ENCODE measurements at places on chromosomes 1 and 21. TPM values are rescaled to one million over a fixed set of nuclear protein-coding genes. Genes with fewer than 3 reads are reported as not detected.

The FAM163A gene
- total RNA-seq = not detected

The MROH9 gene
- not detected for total RNA-seq

The MXRA8 gene
- total RNA-seq = 11.9 TPM

The TOR1AIP1 gene
- 18.0 TPM for total RNA-seq

The CHD5 gene
- total RNA-seq = not detected

The CATSPERE gene
- 0.31 TPM for total RNA-seq

DNA sequence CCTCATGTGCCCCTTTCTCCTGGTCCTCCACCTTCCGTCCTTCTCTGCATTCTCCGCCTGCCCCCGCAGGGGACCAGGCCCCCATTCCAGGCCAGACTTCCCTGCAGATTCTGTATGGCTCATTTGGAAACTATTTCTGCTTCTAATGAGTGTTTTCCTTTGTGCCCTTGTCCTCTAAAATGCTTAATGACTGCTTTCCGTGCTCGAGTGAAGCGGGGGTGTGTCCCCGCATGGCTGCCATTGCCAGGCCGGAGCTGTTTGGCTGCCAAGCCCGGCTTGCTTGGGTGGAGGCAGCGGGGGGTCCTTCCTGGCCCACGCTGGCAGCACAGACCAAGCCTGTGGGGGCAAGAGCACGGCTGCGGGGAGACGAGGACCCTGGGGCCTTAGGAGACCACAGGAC is 299.3 kb upstream of the VAMP3 start:
- no peak overlapping the region for H3K4me3 ChIP-seq
- no peaks in the 10 kb centered on the region for H3K27me3 ChIP-seq
- no peaks in the 10 kb centered on the region for H3K36me3 ChIP-seq
- H3K4me1 ChIP-seq = no peaks in the 10 kb centered on the region
- no peak for DNase-seq
- H3K27ac ChIP-seq = no peak overlapping the region

DNA sequence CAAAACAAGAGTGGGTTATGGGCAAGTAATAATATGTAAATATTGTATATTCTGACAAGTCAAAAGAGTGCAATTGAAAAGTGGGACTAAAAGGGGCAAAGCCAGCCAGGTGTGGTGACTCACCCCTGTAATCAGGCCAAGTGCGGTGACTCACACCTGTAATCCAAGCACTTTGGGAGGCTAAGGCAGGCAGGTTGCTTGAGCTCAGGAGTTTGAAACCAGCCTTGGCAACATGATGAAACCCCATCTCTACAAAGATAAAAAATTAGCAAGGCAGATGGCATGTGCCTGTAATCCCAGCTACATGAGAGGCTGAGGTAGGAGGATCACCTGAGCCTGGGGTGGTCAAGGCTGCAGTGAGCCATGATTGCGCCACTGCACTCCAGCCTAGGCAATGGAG is 304.0 kb downstream of the HHIPL2 start:
- H3K4me1 ChIP-seq = no peaks in the 10 kb centered on the region
- no peaks in the 10 kb centered on the region for H3K36me3 ChIP-seq
- no peaks in the 10 kb centered on the region for H3K27me3 ChIP-seq
- no peak overlapping the region for H3K4me3 ChIP-seq
- no peak for DNase-seq
- no peak overlapping the region for H3K27ac ChIP-seq

DNA sequence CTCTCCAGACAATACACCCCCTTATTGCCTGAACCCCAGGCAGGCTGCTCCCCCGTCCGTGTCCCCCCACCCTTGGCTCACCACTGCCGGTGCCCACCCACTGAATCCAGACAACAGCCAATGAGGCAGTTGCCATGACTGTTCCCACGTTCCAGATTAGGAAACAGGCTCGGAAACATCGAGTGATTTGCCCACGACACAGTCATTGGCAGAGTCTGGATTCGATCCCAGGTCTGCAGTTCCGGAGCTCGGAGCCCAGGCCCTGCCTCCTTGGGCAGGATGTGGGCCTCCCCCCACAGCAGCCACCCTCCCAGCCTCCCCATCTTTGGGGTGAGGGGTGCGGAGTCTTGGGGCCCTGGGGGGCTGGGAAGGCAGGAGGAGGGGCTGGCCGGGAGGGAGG is 20.3 kb upstream of the CLSTN1 start:
- no peaks in the 10 kb centered on the region for H3K27me3 ChIP-seq
- no peak for DNase-seq
- no peak overlapping the region for H3K4me3 ChIP-seq
- H3K4me1 ChIP-seq = no peaks in the 10 kb centered on the region
- H3K27ac ChIP-seq = no peak overlapping the region

DNA sequence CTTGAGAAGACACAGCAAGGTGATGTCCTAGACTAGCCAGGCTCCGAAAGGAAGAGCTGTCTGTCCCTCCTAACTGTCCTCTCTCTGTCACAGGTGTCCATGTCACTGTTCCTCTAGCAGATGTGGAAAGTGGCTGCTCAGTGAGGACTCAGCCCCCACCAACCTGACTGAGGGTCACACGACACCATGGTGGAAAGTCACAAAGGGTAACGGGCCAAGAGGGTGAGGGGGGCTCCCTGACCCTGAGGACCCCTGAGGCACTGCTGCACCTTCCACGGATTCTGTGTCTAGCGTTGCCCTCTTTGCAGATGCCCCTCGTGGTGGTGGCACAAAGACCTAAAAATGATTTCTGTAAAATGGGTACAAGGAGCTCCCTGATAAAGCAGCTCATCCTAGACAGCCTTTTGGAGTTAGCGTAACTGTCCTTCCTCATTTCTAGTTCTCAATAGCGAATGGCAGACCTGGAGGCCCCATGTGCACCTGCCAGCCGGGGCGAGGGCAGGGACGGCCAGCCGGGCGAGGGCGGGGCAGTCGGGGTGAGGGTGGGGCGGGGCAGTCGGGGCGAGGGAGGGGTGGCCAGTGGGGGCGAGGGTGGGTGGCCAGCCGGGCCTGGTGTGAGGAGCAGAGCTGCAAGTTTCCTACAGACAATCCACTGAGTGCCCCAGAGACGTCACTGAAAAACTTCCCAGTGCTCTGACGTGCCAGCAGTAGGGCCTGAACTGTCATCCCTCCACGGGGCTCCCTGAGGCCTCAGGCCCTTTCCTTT is 23.4 kb downstream of the POFUT2 start:
- no peak overlapping the region for H3K4me3 ChIP-seq
- H3K27ac ChIP-seq = no peak overlapping the region
- H3K36me3 ChIP-seq = peaks cover 6% of the 10 kb centered on the region
- H3K27me3 ChIP-seq = no peaks in the 10 kb centered on the region
- H3K4me1 ChIP-seq = no peaks in the 10 kb centered on the region

DNA sequence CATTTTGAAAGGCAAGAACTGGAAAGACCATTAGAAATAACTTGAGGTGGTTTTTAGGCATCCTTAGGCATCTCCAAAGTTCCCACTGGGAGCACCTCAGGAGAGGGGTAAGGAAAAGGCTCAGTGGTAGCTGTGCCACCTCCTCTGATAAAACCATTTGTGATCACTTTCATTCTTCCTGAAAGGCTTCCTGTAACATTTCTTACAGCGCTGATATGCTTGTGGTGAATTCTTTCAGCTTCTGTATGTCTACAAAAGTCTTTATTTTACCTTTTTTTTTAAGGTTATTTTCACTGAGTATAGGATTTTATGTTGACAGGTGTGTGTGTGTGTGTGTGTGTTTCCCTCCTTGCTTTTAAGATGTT is 54.8 kb downstream of the VANGL2 start:
- H3K4me1 ChIP-seq = no peaks in the 10 kb centered on the region
- H3K4me3 ChIP-seq = no peak overlapping the region
- H3K27ac ChIP-seq = no peak overlapping the region
- DNase-seq = no peak
- no peaks in the 10 kb centered on the region for H3K36me3 ChIP-seq

- H3K4me3 ChIP-seq = no peak overlapping the region
- H3K36me3 ChIP-seq = no peaks in the 10 kb centered on the region
- H3K27ac ChIP-seq = no peak overlapping the region
- H3K27me3 ChIP-seq = no peaks in the 10 kb centered on the region
These were observed 123.6 kb downstream of the TGFB2 start for GRCh38 chr1:218468711-218469110.

DNA sequence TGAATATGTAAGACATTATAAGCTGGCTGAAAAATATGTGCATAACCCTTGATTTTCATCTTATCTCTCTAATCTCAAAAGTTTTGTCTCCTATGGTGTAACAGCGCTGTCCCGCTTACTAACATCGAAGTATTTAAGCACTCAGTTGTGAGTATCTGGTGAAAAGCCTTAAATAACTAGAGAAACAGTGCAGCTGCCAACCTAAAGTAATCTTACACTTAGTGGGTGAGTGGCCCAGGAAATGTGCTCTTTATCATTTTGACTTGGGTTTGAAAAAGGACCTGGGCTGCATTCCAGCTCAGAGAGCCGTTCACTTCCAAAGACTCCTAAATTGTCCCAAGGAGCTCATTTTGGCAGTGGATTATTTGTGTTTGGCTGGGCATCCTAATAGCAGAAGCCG is 225.9 kb downstream of the SPATA17 start:
- no peak overlapping the region for H3K4me3 ChIP-seq
- no peaks in the 10 kb centered on the region for H3K4me1 ChIP-seq
- DNase-seq = no peak
- no peaks in the 10 kb centered on the region for H3K27me3 ChIP-seq

DNA sequence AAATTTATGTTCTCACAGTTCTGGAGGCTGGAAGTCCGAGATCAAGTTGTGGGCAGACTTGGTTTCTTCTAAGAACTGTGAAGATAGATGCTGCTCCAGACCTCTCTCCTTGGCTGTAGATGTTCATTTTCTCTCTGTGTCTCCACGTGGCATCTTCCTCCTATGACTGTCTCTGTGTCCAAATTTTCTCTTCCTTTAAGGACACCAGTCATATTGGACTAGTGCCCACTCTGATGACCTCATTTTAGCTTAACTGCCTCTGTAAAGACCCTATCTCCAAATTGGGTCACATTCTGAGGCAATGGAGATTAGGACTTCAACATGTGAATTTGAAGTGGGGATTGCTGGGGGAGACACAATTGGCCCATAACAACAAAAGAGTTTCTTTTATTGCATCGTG is 125.3 kb upstream of the ETS2 start:
- H3K4me1 ChIP-seq = no peaks in the 10 kb centered on the region
- no peaks in the 10 kb centered on the region for H3K27me3 ChIP-seq
- H3K36me3 ChIP-seq = no peaks in the 10 kb centered on the region

DNA sequence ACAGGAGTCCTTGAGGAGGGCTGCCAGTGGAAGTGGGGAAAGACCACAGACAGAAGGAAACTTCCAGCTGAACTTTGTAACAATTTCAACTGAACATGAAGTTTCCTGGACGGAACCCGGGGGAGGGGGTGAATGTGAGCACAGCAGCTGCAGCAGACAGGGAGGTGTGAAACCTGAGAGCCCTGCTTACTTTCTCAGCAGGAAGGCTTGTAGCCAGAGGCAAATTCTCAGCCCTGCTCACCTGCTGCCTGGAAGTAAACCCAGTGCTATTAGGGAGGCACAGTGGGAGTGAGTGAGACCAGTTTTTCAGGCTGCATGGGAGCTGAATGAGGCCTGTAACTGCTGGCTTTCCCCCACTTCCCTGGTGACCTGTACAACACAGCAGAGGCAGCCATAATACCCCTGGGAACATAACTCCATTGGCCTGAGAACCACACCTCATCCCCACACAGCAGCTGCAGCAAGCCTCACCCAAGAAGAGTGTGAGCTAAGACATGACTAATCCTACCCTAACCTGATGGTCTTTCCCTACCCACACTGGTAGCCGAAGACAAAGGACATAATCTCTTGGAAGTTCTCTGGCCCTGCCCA is 9.6 kb upstream of the SPRR2F start:
- no peak overlapping the region for H3K27ac ChIP-seq
- no peaks in the 10 kb centered on the region for H3K36me3 ChIP-seq
- no peaks in the 10 kb centered on the region for H3K27me3 ChIP-seq
- H3K4me3 ChIP-seq = no peak overlapping the region

DNA sequence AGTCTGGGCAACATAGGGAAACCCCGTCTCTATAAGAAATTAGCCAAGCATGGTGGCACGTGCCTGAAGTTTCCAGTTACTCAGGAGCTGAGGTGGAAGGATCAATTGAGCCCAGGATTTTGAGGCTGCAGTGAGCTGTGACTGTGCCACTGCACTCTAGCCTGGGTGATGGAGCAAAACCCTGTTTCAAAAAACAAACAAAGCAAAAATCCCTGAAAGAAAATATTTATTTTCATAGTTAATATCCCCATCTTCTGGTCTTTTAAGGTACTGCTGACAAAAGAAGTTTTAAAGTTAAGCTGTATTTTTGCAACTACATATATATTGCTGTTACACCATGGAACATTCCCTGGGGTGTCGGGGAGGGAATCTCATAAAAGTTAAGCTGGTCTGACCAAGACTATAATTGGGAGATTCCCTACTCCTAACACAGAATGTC is 26.0 kb downstream of the VAMP4 start:
- H3K4me1 ChIP-seq = no peaks in the 10 kb centered on the region
- no peak for DNase-seq
- H3K36me3 ChIP-seq = no peaks in the 10 kb centered on the region
- no peaks in the 10 kb centered on the region for H3K27me3 ChIP-seq

GRCh38 chr1:8473121-8473875 is 155.4 kb downstream of the SLC45A1 start:
- no peak overlapping the region for H3K4me3 ChIP-seq
- H3K36me3 ChIP-seq = no peaks in the 10 kb centered on the region
- DNase-seq = no peak
- no peak overlapping the region for H3K27ac ChIP-seq
- no peaks in the 10 kb centered on the region for H3K27me3 ChIP-seq

DNA sequence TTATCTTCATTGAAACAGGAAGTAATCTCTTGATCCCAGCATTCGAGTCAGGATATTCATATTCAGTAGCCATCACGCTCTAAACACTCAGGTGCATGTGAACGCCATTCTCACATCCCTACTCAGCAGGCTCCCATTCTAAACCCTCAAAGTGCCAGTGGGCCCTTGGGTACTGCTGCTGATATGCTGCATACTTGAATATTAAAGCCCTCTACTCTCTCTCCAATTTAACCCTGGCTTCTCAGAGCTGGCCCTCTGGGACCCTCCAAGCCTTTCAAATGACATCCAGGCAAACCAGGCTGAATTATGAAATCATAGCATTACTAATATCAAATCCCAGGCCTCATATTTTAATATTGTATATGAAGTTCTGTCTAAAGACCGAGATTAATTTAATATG is 468.2 kb downstream of the NUF2 start:
- no peak overlapping the region for H3K4me3 ChIP-seq
- no peak overlapping the region for H3K27ac ChIP-seq
- DNase-seq = no peak
- H3K4me1 ChIP-seq = no peaks in the 10 kb centered on the region

All from right lobe of liver (tissue), 6 donors.